ENCODE measurements at places on chromosomes 4 and X.

GRCh38 chr4:16617435-16617834, 281.0 kb downstream of the LDB2 start:
- DNase-seq, result no peak

- DNase-seq, result no peak
Measured at GRCh38 chr4:139582044-139582443, 26.0 kb upstream of the SETD7 start.

DNA sequence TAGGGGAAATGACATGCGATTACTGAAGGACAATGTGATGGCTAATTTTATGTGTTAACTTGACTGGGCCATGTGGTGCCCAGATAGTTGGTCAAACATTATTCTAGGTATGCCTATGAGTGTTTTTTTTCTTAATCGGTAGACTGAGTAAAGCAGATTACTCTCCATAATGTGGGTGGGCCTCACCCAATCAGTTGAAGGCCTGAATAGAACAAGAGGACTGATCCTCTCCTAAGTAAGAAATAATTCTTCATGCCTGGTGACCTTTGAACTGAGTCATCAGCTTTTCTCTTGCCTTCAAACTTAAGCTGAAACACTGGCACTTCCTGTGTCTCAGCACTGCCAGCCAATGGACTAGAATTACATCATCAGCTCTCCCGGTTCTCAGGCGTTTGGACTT, 164.0 kb upstream of the FGF13 start:
- DNase-seq, result no peak

DNA sequence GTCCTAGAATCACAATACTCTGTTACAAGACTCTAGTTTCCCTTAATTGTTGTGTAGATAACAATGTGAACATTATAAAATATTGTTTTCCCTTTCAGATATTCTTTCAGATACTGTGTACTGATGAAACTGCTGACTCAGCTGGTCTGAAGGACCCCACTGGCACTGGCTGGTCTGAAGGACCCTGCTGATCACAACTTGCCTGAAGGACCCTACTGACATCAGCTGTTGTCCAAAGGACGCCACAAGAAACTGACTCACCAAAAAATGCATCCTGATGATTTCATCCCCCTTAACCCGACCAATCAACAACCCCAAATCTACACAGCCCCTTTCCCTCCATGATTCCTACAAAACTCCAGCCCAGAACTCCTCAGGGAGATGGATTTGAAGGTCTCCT, 258.8 kb upstream of the GNPDA2 start:
- no peak for DNase-seq

GRCh38 chr4:167868163-167868562, 224.2 kb upstream of the ANXA10 start:
- no peak for DNase-seq

DNA sequence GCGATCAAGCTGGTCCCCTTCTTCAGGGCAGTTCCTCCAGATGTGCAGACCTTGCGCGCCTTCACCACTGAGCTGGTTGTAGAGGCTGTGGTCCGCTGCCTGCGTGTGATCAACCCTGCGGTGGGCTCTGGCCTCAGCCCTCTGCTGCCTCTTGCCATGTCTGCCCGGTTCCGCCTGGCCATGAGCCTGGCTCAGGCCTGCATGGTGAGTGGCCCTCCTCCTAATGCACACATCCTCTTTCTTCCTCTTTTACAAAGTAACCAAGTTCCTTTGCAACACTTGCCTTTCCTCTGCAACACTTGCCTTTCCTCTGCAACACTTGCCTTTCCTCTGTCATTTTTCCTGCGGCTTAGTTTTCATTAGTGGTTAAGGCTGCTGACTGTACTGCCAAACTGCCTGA, 1.8 kb downstream of the CCDC22 start:
- DNase-seq, result no peak

GRCh38 chrX:41314881-41315280, 19.1 kb upstream of the DDX3X start:
- no peak for DNase-seq

DNA sequence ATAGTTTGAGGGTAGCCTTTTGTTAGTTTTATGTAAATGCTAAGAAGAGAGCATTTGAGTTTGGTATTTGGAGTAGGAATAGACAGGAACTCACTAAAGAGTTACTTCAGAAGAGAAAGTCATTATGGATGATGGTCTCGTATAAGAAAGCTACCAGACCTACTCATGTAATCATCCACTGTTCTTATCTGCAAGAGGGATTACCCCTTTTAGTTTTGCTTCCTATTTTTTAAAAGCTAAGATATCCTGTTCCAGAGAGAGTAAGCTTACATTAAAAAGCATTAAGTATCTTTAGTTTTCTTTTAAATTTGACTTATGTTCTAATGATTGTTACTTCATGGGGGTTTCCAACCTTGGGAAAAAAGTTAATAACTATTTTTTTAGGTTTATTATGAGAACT, 12.5 kb upstream of the ART3 start:
- DNase-seq, result no peak

GRCh38 chr4:180567080-180567479, 1676.1 kb upstream of the TENM3 start:
- no peak for DNase-seq

GRCh38 chr4:105014635-105015034, 132.0 kb upstream of the TET2 start:
- no peak for DNase-seq

DNA sequence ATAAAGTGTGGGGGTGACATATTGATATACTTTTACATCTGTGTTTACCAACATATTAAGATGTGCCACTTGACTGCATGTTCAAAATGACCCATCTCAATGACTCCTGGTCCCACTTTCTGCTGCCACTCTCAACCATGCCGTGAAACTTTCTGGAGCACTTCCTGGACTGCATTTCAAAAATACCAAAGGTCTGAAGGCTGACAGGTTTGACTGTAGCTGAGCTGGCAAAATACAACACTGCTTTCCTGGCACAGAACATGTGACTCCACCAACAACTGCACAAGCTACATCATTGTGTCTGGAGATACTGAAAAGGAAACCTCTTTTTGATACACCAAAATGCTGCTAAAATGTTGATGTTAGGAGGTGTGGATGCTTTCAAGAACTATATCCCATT, 184.8 kb downstream of the UNC5C start:
- no peak for DNase-seq

DNA sequence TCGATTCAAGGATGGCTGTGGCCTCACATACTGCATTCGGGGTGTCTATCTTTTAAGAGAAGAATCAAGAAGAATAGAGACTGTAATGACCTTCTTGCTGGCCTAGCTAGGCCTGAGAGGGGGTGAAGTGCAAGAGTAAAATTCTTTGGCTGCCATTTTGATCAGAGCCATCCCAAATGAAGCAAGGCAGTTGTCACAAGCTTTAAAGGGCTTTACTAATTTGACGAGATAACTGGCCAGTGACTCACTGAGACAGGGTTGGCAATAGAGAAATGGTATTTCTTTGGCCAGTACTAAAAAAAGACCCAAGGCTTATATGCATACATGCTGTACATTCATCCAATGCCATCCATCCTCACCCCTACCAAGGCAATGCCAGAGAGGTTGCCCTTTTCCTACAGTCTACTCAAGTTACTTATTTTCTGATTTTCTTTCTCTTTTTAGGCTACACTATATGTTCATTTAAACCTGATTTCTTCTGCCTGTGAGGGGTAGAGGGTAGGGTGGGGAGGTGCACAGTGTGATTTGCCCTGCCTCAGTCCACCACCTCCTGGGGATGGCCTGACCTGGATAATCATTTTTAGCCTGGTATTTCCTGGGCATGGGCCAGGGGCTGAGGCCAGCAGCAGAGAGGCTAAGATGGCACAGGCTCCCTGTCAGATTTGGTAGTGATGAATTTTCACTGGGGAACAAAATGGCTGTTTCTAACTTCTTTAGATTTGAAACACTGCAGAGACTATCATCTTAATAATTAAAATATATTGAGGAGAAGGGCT, 32.2 kb downstream of the ATG4A start:
- no peak for DNase-seq

DNA sequence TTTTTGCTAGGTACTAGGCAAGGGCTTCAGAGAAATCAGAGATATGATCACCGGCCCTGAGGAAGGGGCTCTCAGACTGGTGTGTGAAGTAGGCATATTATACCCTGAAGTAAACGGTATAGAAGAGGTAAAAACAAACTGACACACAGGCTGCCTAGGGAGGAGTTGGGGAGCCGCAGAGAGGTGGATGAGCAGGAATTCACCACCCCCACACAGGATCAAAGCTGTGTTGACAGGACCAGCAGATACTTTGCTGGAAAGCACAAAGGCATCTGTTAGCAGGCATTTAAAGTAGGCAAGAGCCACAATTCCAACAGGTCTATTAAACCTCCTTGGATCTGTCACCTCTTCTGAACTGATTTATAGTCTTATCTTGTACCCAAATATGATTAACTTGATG, 71.8 kb upstream of the GPR34 start:
- DNase-seq, result no peak

- no peak for DNase-seq
Measured at GRCh38 chr4:113618205-113618604, 143.3 kb downstream of the CAMK2D start.

- no peak for DNase-seq
Measured at GRCh38 chr4:47154816-47155370, 123.5 kb downstream of the GABRB1 start.

DNA sequence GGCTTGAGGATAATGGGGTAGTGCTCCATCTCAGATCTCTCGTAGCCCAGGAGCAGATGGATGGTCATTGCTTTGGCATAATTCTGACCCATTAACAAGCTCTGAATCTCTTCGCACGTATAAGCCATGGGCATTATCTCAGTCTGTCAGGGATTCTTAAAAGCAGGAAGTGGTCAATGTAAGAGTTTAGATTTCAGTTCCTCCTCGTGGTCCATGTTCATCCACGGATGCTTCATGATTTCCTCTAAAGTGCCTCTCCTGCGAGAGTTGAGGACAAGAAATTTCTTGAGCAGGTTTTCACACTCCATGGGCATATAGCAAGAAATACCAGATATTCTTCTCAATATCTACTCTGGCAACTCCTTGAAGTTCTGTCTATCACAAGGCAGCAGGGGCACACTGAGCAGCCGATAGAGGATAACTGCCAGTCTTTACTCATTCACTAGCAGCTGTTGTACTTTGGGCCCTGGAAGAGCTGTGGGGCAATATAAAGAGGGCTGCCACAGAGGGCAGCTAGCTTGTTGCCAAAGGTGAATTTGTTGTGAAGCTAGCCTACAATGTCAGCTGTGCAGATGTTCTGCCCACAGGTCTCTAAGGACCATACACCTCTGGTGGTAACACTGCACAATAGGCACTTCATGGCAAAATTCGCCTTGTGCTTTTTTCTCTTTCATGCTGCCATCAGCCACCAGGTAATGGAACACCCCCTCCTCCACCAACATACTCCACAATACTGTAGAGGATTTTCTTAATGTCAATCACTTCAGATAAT, 52.0 kb upstream of the WDR17 start:
- DNase-seq, result no peak

All from stimulated activated CD4-positive, alpha-beta T cell treated with anti-CD3 and anti-CD28 coated beads, Interleukin-1b, Interleukin-23, amount 100 ng/mL, for 1 hour (primary cell).